ENCODE measurements at places on chromosomes 7 and 10.

GRCh38 chr7:90900628-90901356, 304.7 kb downstream of the CDK14 start:
- DNase-seq: no peak

DNA sequence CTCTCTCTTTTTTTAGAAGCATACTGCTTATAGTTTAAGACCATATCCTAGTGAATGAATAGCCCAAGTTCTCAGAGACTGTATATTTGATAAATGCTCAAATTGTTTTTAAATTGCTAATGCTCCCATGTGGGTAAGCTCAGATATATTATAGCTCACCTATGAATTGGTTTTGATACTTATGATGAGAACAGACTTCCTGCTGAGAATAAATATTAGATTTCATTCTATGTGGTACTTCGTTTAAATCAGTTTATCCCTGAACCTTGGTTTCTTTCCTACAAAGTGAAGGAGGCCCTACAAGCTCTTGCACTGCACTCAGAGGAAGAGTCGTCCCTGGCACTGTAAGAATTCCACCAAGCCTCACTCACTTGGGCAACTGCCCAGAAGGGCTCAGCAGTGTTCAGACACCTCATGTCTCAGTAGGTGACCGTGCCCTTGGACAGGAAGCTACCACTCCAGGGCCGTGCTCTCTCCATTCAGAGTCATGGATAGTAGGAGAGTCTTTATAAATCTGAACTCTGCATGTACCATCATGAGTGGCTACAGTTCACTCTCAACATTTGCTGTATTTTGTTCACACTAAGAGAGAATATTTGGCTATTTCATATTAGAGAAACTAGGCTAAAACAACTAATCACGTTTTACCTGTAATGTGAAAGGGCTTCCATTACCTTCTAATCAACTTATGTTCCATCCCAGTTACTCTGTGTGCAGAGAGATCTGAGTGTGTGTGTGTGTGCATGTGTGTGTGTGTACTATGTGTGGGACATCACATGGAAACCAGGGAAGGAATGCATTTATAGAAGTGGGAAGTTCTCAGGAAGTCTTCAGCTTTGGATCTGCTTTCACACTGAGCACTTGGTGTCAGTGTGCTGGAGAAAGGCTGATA, 93.8 kb downstream of the PTPRE start:
- no peak for DNase-seq

GRCh38 chr7:80584778-80585177, 53.7 kb upstream of the CD36 start:
- peak; percentile 31 for DNase-seq

GRCh38 chr7:99072126-99072525, 71.8 kb downstream of the SMURF1 start:
- DNase-seq: no peak

GRCh38 chr7:133054162-133054840, 27.6 kb downstream of the CHCHD3 start:
- no peak for DNase-seq

- no peak for DNase-seq
These were observed 160.8 kb downstream of the CREB5 start for GRCh38 chr7:28573059-28573553.

GRCh38 chr7:29228289-29229011, 33.9 kb downstream of the CHN2 start:
- DNase-seq: no peak

DNA sequence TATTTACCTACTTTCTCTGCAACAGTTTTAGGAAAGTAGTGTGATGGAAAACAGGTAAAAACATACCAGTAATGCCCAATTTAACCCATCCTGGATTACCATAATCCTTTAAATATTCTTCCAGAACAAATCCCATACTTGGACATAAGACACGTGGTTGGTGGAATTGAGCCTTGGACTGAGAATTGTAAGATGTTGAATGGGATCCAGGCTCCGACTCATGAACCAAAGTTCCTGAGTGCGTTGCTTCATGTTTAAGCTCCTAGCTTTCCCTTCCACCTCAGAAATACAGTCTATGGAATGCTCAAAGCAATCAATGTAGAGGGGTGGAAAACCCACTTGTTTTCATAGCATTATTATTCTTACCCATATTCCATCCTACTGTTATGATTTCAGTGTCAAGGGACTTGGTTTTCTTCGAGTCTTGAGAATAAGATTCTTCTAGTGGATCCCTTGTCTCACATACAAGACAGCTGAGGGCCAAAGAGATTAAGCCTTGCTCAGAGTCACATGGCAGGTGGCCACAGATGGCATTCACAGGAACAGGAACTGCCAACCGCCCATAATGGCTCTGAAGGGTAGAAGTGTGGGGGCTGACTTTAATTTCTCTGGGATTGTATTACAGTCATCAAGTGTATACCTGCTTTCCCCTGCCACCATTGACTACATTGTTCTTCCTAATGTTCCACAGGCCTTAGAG, 171.2 kb downstream of the GFRA1 start:
- no peak for DNase-seq

DNA sequence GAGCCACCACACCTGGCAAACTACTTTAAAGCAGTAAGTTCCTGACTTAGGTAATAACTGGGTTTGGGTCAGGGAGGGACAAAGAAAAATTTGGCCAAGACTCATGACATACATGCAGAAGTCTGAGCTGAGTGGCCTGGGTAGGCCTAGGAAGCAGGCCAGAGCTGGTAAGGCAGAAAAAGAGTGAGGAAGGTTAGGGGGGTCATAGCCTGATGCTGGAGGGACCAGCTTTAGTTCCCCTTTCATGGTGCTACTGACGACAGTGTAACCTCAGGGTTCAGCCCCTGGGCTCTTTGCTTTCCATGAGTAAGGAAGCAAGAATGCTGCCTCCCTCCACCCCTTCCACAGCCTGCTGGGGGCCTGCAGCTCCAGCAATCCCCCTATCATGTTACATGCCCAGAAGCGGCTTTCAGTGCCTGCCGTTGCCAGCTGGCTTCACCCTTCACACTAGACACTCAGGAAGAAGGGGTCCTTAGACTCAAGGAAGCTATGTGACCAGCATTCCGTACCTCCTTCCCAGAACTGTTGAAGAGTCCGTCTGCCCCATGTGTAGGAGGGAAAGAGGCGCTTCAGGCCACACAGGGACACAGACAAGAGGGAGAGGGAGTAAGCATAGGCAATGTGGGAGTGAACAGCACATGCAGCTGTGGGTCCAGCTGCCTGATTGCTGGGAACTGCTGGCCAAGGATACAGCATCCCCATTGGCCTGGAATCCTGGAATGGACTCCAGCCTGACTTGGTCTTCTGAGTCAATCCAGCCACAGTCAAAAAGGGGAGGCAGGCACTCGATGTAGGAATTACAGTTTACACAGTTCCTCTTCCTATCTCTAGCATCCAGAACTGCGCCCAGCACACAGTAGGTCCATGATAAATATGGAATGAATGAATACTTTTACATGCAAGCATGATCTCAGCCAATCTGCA, 4.1 kb upstream of the PLAU start:
- no peak for DNase-seq

DNA sequence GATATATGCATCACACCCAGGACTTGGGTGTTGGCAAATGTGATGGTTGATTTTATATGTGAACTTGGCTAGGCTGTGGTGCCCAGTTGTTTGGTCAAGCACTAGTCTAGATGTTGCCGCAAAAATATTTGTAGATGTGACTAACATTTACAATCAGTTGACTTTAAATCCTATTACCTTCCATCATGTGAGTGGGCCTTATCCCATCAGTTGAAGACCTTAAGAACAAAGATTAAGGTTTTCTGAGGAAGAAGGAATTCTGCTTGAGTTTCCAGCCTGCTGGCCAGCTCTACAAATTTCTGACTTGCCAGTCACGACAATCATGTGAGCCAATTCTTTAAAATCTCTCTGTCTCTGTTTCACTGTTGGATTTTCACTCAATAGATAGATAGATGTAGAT, 20.3 kb downstream of the TSPAN13 start:
- peak; percentile 55 for DNase-seq

DNA sequence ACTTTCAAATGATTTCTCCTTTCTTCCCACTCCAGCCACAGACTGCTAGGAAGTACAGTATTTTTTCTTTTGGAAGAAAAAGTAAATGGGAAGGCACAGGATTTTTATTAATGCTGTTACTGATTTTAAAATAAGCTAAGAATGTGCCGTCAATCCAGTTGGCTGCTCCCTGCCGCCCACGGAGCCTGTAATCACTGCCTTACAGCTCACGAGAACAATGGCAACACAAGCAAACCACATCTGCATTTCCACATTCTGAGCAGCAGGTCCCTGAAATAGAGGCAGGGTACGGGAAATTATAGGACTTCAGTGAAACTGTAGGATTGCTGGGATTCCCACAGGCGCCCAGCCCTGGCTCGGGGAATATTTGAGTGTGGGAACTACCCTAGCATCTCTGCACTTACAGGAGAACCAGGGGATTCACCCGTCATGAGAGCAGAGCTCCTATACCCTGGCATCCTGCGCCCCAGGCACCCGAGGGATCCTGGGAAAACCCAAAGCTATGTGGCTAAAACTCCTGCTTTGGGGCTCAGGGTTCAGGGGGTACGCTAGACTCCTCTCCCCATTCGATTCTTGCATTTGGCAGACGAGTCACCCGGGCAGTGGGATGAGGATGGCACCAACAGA, 72.9 kb upstream of the TNS3 start:
- no peak for DNase-seq

DNA sequence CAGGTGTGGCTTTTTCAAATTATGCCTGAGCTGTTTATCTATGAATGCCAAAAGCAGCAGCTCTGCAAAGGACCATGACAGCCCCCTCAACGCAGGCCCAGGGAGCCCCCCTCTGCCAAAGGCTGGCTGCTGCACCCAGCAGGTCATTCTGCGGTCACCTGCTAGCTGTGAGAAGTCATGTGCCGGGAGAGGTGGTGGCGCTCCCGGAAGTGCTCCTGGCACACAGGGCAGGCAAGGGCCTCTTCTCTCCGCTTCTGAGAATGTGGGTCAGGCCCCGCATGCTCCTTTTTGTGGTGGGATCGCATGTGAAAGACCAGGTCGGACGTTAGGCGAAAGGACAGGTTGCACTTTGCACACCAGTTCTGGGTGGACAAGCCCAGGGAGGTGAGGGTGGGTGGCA, 16.4 kb downstream of the ZNF488 start:
- DNase-seq: no peak

GRCh38 chr10:130580975-130581374, 444.8 kb downstream of the GLRX3 start:
- DNase-seq: no peak

DNA sequence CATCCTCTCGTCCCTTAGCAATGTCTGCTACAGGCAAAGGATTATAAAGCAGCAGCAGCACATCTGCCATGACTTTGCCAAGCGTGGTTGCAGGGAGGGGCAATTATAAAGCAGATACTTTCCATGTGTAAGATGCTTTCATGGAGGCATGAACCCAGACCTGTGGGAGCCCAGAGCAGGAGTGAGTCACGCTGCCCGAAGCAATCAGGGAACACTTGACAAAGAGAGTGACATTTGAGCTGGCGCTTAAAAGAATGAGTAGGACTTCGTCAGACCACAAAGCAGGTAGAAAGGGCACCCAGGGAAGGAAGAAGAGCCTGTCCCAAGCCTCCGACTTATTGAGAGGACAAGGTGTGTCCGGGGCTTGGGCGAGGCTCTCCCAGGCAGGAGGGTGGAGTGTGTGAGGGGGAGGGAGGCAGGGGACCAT, 147.2 kb downstream of the MYOF start:
- no peak for DNase-seq

GRCh38 chr7:49425277-49425818, 348.1 kb upstream of the VWC2 start:
- DNase-seq: no peak

GRCh38 chr7:130475776-130476175, 16.1 kb upstream of the MEST start:
- no peak for DNase-seq

- no peak for DNase-seq
These were observed 29.0 kb upstream of the WDFY4 start for GRCh38 chr10:48655411-48656240.

DNA sequence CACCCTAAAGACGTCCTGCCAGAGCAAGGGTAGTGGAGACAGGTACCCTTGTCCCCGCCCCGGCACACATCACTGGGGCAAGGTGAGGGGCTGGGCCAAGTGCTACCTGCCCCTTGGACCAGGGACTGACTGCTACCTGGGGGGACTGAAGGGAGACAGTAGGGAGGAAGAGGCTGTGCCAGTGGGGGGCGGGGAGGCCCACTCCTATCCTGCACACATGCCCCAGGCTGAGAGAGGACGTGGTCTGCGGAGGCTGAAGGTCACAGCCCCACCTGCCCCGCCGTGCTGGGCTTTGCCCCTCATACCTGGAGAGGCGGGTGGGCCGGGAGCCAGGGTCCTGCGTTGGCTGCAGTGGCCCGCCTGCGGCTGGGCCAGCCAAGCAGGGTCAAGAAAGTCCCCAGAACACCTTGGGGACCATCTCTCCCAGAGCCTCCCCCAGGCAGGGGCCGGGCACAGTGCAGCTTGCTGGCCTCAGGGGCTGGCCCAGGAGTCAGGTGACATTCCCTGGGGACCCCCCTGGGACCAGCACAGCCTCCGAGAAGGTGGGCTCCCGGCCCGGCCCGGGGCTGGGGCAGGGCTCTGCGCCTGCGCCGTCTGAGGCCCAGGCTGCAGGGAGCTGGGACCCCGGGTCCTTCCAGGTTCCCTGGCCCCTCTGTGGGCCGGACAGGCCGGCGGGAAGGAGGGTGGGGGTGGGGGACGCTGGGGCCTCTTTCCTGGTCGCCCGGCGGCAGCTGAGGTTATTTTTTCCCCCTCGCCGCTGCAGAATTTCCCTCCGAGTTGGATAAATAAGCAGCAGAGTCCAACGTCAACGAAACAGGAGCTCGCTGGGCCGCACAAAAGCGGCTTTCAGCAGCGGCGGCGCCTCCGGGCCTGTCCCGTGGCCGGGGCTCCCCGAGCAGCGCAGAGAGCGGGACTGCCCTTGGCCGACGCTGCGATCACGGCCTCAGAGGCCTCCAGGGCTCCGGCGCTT, 9.8 kb upstream of the FZD9 start:
- no peak for DNase-seq

DNA sequence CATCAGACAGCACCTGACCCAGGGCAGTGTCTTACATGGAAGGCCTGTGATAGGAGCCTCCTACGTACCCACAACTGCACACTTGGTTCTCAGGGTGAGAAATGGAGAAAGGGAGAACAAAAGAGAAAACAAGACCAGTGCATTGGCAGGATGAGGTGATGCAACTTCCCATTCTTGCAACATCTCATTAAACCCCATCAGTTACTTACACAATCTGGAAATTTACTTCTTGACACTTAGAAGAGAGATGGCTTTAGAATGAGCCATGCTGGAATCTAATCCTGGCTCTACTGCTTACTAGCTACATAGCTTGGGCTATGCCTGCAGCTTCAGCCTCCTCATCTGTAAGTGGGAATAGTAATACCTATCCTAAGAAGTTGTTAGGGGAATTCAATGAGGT, 391.7 kb downstream of the KCNMA1 start:
- DNase-seq: no peak

DNA sequence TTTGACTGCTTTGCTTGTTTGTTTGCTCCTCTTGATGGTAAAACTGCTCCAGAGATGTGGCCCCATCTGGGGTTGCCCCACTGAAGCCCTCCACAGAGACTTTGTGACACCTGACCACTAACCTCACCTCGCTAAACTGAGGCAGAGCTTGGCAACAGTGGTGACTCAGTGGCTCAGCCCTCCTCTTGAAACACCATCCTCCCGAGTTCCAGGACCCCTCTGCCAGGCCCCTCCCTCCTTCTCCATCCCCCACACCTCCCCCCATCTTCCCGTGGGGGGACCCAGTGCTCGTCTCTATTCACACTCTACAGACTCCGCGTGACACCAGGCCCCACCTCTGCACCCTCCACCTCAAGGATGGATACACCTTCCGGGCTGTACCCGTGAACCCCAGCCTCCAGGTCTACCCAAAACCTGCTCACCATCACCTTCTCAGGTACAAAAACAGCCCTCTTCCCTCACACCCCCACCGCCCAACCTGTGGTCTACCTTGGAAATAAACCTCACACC, 19.0 kb upstream of the RET start:
- no peak for DNase-seq
